ENCODE measurements at places on chromosomes 6 and 20. TPM values are rescaled to one million over a fixed set of nuclear protein-coding genes. Genes with fewer than 3 reads are reported as not detected.

The PDYN gene
- total RNA-seq: not detected

The KCNK16 gene
- total RNA-seq: not detected

The PERP gene
- 72.9 TPM for total RNA-seq

The BMP5 gene
- 1.6 TPM for total RNA-seq

The ZC2HC1B gene
- not detected for total RNA-seq

The ELOVL2 gene
- total RNA-seq: 0.63 TPM

DNA sequence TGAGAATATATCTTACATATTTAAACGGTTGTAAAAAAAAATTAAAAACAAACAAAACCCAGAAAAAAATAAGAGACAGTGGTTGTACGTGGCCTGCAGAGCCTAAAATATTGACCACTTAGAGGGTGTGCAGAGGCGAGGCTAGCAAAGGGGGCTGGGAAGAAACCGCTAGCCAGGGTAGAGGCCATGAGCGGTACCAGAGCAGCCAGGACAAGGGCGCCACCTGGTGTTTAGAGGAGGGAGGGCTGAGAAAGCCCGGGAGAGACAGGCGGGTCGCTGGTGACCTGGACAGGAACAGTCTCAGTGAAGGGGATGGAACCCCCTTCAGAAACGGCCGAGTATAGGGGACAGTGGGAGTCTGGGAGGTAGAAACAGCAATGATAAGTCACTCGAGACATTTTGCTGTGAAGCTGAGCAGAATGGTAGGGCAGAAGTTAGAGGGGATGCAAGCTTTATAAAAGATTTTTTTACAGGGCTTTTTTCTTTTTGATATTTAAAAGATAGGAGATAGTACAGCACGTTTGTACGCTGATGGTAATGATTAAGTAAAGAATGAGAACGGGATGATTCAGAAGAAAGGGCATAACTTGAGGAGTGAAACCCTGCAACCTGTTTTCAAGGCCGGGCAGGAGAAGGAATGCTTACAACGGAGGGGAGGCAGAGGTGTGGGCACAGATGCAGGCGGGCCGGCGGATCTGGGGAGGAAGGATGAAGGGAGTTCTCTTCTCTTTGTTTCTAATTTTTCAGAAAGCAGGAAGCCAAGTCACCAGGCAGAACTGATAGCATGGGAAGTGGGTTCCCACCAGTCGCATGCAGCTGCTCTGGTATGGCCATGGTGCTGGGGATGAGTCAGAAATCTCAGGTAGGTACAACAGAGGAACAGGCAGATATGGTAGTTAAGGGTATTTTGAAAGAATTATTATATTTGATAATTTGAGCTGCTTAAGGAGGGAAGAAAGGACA lies 76.2 kb downstream of the FAM229B start:
- DNase-seq: peak; percentile 77

DNA sequence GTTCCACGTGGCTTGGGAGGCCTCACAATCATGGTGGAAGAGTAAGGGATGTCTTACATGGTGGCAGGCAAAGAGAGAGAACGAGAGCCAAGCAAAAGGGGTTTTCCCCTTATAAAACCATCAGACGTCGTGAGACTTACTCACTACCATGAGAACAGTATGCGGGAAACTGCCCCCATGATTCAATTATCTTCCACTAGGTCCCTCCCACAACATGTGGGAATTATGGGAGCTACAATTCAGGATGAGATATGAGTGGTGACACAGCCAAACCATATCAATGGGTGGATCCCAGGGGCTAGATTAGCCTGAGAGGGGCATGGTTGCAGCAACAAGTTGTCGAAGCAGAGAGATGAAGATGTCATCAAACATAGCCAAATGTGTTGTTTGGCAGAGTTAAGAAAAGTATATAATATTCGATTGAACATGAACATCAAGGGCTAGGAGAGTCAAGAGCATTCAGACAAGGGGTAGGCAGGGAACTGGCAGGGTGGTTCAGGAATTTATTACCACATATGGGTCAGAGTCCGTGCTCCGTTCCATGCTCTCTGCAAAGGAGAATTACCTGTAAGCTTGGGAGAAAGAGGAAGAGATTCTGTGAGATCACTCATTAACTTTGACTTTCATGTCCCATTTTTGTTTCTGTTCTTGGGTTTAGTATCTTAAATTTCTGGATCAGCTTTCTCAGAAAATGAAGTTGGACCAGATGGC lies 98.8 kb downstream of the CCDC170 start:
- no peak for DNase-seq

- DNase-seq: no peak
Measured at GRCh38 chr20:11795071-11795615, 122.5 kb upstream of the BTBD3 start.

- no peak for DNase-seq
Measured at GRCh38 chr6:95805699-95806098, 210.1 kb upstream of the FUT9 start.

GRCh38 chr6:40845553-40845952 lies 193.5 kb downstream of the UNC5CL start:
- DNase-seq: no peak

DNA sequence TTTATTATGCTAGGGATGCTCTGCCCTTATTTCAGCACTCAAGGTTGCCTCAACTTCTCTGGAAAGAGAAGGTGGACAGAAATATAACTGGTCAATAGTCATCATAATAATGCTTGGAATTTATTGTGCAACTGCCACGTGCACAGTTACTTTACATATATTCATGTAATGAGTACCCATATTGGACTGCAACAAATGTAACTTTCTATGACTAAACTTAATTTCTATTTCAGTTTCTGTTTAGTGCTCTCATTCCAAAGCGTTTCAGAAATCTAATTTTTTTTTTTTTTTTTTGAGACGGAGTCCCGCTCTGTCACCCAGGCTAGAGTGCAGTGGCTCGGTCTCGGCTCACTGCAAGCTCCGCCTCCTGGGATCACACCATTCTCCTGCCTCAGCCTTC lies 28.3 kb upstream of the CD83 start:
- no peak for DNase-seq

DNA sequence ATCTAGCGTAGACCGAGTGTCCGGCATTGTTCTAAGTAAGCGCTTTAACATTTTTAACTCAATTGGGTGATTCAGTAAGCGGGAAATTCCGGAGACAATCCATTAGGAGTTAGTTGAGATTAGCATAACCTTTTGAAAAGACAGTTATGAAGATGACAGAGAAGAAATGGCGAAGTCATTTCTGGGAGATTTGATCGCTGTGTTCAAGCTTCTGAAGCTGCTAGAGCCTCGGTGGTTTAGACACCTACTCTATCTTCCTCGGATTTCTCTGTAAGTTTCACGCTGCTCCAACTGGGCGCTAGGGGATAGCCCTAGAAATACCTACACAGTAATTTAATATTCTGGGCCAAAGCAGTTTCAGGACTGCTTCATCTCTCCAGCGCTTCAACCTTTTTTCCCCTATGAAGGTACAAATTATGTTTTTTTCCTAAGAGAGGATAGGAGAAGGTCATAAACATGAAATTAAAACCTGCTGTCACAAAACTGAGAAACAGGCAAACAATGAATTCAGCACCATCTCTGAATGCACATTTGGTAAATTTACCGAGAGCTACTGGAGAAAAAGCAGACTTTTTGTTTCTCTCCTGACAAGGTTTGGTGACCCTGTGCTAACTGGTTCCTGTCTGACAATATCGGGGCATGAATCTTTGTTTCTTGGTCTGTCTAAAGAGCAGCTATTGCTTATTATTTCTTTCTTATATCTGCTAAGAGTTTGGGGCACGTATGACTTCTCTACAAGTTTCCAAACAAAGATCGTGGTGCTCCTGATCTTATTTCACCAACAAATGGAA lies 22.4 kb downstream of the ZNF311 start:
- DNase-seq: no peak

GRCh38 chr6:7684076-7684475 lies 41.8 kb upstream of the BMP6 start:
- no peak for DNase-seq

DNA sequence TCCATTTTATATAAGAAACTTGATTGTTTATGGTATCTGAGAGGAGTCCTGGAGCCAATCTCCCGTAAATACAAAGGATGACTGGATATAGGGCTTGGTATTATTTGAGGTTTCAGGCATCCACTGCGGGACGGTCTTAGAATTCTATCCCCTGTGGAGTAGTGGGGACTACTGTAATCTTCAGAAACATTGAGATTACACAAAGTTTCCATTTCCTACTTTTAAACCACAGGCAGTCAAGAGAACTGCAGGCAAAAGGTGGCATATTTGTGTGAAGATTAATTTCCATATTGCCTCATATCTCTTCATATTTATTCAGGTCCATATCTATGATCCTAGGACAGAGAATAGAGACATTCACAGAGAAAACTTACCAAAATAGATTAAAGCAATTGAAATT lies 586.2 kb downstream of the PHF3 start:
- DNase-seq: no peak

DNA sequence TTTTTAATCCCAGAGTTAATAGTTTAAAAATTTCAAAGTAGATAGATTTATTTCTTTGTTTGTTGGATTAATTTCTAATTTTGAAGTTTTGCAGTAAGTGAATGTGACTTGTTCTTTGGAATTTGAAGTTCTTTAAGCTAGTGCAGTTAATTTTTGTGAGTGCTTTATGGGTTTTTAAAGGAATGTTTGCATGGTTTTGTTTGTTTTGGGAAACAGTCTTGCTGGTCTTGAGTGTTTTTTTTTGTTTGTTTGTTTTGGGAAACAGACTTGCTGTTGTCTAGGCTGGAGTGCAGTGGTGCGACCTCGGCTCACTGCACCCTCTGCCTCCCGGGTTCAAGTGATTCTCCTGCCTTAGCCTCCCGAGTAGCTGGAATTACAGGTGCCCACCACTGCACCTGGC lies 9.5 kb downstream of the PANK2 start:
- DNase-seq: no peak

GRCh38 chr6:46220352-46221221 lies 49.8 kb upstream of the ENPP5 start:
- DNase-seq: no peak

DNA sequence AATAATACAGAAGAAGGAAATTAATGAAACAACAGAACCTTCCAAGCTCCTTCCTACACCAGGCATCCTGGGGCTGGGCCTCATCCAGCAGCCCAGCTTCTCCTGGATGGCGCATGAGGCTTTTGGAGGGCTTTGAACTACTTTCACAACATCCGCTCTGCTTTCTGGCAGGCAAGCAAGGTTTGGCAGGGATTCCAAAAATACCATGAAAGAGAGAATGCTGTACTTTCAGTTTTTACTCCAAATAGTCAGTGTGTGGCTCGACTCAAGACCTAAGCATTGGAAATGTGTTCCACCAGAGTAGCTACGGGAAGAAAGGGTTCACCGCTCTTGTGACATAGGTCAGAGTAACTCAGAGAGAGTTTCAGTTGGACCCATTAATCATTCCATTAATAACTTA lies 125.4 kb downstream of the OPRM1 start:
- DNase-seq: peak; percentile 15

DNA sequence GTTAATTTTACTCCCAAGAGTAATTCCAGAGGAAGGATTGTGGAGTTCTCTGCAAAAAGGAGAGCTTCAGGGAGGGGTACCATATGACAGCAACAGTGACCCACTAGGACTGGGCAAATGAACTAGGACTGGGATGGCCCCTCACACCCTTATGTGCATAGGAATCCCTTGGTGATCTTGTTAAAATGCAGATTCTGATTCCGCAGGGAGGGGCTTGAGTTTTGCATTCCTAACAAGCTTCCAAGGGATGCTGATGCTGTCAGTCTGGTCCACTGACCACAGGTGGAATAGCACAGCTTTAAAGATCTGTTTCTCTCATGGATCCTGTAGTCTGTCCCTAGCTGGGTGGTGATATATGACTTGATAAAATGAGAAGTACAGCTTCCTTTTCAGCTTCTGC lies 6.3 kb upstream of the FOXA2 start:
- no peak for DNase-seq

DNA sequence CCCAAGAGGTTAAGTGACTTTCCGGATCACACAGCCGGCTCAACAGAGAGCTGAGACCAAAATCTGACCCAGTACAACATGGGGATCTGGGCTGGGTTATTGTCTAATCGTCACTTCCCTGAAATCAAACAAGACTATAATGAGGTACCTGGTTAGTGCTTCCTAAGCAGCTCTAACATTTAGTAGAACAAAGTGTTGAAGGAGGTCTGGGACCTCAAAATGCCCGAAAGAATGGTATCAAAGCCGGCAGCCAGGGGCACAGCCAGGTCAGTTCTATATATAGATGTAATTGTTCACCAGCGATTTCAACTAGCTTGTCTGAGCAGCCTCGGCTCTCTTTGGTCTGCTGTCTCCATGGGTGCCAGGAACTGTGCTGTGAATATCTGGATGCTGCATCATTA lies 245.5 kb upstream of the ECI2 start:
- DNase-seq: no peak

Data from mucosa of descending colon (tissue), 3 donors.